ENCODE measurements at places on chromosomes 7 and 10.

DNA sequence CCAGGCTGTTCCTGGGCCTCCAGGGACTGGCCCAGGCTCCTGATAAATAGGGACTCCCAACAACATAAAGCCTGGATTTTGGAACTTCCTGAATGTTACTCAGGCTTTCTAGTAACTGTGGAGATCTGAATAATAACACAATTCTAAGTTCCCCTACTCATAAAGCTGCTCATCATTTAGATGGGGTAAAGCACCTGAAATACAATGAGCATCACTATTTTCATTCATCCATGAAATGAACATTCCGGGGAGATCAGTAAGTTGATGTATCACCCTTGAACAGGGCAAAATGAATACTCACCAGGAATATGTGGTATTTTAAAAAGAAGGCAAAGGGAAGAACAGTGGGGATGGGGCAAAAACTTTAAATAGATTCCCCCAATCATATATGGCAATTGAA, 48.3 kb upstream of the ATRNL1 start:
- no peak for DNase-seq

DNA sequence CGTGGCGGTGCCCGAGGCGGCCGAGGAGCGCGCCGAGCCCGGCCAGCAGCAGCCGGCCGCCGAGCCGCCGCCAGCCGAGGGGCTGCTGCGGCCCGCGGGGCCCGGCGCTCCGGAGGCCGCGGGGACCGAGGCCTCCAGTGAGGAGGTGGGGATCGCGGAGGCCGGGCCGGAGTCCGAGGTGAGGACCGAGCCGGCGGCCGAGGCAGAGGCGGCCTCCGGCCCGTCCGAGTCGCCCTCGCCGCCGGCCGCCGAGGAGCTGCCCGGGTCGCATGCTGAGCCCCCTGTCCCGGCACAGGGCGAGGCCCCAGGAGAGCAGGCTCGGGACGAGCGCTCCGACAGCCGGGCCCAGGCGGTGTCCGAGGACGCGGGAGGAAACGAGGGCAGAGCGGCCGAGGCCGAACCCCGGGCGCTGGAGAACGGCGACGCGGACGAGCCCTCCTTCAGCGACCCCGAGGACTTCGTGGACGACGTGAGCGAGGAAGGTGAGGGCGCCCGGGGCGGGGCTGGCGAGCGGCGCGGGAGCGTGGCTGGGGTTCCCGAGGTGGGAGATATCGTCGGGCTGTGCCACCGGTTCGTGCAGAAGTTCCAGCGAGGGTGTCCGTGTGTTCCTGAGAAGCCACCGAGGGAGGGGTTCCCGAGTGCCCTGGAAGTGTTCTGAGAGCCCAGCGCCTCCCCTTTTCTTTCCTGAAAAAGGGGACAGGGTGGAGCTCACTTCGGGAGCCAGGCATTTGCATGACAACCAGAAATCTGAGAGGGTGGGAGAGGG, 495 bp downstream of the EIF3B start:
- peak; percentile 28 for DNase-seq

GRCh38 chr7:4641091-4641666, 40.9 kb upstream of the FOXK1 start:
- no peak for DNase-seq

DNA sequence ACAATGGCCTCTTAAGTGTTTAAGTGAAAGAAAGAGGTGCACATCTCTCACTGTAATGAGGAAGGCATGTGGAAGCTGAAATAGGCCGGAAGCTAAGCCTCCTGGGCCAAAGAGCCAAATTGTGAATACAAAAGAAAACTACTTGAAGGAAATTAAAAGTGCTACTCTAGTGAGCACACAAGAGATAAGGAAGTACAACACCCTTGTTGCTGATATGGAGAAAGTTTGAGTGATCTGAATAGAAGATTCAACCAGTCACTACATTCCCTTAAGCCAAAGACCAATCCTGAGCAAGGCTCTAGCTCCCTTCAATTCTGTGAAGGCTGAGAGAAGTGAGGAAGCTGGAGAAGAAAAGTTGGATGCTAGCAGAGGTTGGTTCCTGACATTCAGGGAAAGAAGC, 8.2 kb downstream of the DKK1 start:
- no peak for DNase-seq

DNA sequence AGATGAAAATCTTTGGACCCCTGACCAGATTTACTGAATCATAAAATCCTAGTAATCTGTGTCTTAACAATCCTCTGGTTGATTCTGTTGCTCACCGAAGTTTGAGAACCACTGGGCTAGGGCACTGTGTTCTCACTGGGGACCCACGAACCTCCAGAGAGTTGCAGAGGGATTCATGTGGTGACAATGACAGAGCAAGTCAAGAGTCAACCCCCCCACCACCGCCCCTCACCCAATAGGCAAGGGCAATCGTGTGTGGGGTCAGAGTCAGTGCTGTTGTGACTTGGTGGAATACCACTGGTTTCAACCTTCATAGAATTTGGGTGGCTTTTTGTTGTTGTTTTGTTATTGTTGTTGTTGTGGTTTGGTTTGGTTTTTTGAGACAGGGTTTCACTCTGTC, 23.5 kb upstream of the NRP1 start:
- no peak for DNase-seq

- no peak for DNase-seq
Observed at GRCh38 chr7:184294-185264, 7.8 kb upstream of the FAM20C start.

GRCh38 chr7:125149151-125149550, 219.5 kb upstream of the POT1 start:
- DNase-seq: no peak

- DNase-seq: no peak
Observed at GRCh38 chr10:124318811-124319210, 99.9 kb downstream of the OAT start.

GRCh38 chr7:33981671-33982424, 76.5 kb downstream of the BMPER start:
- DNase-seq: no peak

- DNase-seq: no peak
Observed at GRCh38 chr10:88987840-88988239, 2.8 kb upstream of the FAS start.

GRCh38 chr10:668786-669485, 20.5 kb downstream of the DIP2C start:
- DNase-seq: no peak

GRCh38 chr7:77330169-77330882, 85.8 kb downstream of the GSAP start:
- peak; percentile 85 for DNase-seq

DNA sequence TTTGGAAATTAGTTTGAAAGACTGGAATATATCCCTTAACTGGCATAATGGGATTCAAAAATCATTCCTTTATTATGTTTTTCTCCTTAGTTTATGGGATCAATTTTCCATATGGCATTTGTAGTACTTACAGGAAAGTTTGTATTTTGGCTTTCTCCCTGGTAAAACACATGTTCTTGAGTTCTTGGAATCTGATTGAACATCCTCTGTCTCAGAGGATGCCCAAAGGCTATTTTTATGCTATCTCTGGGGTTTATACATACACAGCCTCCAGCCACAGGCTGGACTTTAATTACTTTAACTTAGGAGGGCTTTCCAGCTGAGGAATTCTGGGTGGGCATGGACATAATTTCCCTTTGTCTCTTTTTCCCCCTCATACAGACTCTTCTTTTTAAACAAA, 236.4 kb downstream of the HGF start:
- DNase-seq: no peak

- DNase-seq: no peak
Observed at GRCh38 chr10:28823501-28824075, 146.3 kb downstream of the BAMBI start.

DNA sequence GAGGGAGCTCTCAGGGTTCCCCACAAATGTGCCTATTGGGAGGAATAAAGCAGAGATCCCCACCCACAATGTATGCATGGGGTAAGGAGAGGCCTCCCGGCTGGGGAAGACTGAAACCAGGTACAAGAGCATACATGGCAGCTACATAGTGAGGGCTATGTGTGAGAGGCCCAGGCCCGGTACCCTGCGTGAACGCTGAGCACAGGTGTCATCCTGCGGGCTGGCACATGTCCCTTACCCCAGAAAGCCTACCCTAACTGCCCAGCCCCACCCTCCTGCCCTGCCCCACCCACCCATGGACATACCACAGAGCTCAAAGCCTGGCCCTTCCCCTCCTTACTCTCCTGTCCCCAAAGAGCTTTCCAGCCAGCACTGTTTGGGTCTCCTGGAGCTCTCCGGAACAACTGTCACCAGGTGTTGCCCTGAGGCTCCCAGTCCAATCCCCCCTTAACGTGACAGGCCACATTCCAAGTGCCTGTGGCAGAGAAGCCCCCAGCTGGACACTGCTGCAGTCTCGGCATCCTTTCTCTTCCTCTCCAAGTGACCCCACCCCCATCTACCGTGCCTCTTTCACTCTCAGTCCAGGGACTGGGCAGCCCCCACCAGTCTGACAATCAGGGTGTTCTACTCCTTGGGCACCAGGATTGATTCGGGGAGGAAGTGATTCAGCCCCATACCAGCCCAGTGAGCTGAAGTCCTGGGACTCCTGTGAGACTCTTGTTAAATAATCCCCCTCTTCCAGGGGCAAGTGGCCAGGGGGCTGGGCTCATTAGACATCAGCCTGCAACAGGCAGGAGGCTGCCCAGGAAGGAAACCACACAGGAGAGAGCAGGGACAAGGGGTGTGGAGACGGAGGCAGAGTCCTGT, 19.6 kb downstream of the GRID1 start:
- no peak for DNase-seq

DNA sequence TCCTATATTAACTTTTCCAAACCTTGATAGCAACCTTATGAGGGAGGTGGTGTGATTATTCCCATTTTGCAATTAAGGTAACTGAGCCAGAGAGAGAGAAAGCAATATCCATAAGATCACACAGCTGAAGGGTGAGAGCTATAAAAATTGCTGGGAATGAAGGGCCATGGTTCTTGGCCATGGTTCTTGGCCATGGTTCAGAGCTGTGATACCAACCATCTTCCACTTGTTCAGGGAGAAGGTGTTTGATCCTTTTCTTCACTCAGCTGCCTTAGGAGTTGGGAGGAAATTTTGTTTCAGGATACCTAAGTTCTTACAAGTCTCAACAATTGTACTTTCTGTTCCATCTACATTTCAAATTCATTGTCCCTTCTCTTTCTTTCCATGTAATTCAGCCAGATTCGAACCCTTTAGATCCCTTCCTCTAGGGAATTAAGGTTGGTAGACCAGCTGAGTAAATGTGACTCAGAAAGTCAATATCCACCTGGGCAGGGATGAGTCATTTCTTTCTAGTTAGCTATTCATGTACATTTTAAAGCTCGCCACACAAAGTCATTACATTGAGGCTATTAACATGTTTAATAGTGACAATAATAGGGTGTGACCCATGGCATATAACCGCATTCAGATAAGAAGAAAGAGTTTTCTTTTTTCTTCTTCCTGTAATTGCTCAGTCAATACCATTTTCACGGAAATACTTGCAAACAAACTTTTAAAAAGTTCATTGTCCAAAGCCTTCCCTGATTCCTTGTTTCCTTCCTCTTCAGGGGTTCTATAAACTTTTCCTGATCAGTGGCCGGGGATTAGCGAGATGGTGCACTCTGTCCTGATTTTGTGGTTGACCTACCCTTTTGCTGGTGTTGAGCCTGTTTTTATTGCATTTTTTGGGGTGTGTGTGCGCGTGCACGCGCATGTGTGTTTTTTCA, 143.4 kb downstream of the TCF7L2 start:
- peak; percentile 23 for DNase-seq

GRCh38 chr7:142807855-142808460, 37.2 kb downstream of the PRSS2 start:
- peak; percentile 85 for DNase-seq

- DNase-seq: peak; percentile 76
Observed at GRCh38 chr7:37732253-37732652, 48.7 kb downstream of the GPR141 start.

DNA sequence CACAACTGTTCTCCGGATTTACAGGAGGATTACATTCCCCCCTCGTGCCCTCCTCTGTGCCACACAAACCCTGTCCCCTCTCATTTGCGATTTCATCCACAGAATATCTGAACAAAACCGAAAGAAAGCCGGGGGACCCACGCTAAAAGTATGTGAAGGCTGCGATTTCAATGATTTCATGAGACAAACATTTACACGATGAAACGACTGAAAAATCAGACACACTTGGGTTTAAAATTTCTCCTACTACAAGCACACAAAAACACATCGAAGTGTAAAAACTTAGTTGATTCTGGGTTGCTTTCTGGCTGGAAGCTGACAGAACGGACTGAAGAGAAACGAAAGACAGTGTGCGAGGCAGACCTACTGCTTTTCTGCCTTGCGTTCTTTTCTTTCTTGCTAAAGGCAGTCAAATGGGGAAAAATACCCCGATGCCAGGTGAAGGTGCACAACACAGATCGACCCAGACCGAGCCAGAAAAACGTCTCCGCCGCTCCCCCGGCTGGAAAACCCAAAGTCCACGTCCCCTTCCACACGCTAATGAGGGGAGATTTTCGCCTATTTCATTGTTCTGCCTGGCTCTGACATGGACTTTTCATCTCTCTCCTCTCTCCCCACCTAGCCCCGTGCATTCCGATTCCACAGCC, 1.2 kb downstream of the HIPK2 start:
- peak; percentile 56 for DNase-seq
